Trophoblast cell (in vitro differentiated cells and primary cell): ENCODE measurements at places on chromosomes 5 and 9.

DNA sequence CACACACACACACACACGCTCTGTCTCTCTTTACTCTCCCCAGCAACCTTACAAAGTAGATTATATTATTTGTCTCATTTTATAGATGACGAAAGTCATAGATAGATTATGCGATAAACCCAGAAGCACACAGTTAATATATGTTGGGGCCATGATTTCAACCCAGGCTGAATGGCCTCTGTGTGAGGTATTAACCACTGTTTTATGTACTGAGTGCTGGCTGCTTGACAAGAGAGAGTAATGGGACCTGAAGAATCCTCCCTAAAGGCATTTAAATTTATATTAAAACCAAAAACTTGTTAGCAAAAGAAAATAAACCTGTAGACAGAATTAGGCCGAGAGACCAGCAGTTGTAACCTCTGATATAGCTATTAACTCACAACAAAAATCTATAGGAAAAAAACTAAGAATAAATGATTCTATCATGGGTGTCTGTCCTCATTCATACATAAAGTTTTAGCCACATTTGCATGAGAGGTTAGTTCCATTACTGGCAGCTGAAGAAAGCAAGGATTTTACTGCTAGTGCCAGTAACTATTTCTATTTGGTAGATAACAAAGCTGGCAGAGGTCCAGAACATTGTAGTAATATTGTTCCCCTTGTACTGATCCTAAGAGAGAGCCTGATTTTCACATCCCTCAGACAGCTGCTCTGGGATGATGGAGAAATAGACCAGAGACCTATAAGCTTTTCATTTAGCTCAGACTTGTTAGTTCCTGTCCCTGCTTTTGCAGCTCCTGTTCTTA, 250.9 kb downstream of the ADGRV1 start:
- no peak overlapping the region for H3K4me3 ChIP-seq
- H3K27ac ChIP-seq: no peak overlapping the region
- H3K36me3 ChIP-seq: no peaks in the 10 kb centered on the region

DNA sequence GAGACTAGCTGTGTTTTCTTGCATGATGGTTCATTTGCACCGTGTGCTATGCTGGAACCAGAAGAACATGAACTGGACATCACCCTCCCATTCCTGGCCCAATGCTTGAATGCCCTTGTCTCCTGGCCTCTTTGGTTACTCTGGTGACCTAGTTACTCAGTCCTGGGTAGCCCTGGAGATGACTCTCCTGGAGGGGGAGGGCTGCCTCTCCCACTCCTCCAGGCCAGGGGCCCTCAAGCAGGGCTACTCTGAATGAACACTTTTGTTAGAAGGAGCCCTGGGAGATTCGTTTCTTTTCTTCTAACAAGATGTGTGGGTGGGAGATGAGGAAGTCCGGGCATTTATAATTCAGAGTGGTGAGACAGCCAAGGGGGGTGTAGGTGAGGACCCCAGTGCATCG, 12.0 kb upstream of the NKX2-5 start:
- H3K27ac ChIP-seq: no peak overlapping the region
- peaks cover 8% of the 10 kb centered on the region for H3K4me1 ChIP-seq
- H3K27me3 ChIP-seq: peaks cover 57% of the 10 kb centered on the region

GRCh38 chr5:9176641-9177040, 369.2 kb downstream of the SEMA5A start:
- H3K4me3 ChIP-seq: no peak overlapping the region
- no peaks in the 10 kb centered on the region for H3K27me3 ChIP-seq
- no peak for DNase-seq

GRCh38 chr5:150502106-150502505, 5.8 kb upstream of the NDST1 start:
- no peak overlapping the region for H3K27ac ChIP-seq
- peaks cover 24% of the 10 kb centered on the region for H3K36me3 ChIP-seq
- no peaks in the 10 kb centered on the region for H3K27me3 ChIP-seq
- H3K4me1 ChIP-seq: peaks cover 74% of the 10 kb centered on the region
